HuH-7 (cell line): ENCODE measurements at places on chromosomes 12 and 14.

DNA sequence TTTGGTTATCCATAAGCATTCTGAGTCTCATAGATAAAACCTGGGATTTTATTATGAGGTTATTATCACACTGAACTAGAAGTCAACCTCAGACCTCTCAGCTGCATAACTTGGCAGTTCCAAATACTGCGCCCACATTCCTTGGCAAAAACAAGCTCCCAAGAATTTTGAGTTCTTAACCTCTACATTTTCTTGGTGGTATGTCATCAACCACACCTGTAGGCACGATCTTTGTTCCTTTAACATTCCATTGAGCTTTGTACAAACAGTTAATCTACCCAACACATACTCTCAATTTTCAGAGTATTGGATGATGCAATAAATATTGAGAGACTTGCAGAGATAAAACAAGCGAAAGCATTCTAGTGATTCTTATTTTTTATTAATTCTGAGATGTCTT is 371.8 kb upstream of the PRICKLE1 start:
- no peak for DNase-seq

- peak; percentile 38 for DNase-seq
Observed at GRCh38 chr12:46430340-46430948, 57.9 kb upstream of the SLC38A2 start.

DNA sequence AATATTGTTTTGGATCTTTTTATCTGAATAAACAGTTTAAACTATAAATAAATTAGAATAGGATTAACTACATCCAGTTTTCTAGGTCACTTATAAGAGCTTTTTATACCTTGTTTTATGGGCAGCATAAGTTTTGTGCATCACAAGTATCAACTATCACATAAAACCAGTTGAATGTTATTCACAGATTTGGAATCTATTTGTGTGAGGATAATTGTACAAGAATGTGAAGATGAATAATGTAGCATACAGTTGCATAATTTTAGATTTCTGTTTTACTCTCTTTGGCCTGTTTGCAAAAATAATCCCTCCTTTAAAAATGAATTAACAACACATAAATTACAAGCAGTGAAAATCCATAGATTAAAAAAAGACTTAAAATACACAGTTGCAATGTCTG is 88.8 kb downstream of the SCFD1 start:
- DNase-seq, result no peak

- DNase-seq, result no peak
Observed at GRCh38 chr12:61870658-61871484, 389.3 kb upstream of the USP15 start.

GRCh38 chr12:118512669-118513068 is 136.3 kb downstream of the SUDS3 start:
- no peak for DNase-seq

DNA sequence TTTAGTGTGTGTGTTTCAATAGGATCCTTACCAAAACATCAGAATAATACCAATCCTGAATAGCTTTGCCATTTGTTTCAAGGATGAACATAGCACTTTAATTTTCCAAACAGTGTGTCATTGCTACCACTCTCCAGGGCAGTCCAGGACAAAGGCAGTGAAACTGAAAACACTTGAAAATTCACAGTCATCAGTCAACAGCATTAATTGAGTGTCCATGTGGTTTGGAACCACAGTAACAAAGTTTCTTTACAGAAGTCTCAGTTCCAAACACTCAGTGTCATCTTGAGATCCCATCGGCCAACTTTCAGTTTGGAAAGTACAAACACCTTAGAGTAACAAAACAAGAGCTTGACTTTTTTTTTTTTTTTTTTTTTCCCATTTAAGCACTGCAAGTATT is 228.4 kb upstream of the SOX5 start:
- DNase-seq, result no peak

DNA sequence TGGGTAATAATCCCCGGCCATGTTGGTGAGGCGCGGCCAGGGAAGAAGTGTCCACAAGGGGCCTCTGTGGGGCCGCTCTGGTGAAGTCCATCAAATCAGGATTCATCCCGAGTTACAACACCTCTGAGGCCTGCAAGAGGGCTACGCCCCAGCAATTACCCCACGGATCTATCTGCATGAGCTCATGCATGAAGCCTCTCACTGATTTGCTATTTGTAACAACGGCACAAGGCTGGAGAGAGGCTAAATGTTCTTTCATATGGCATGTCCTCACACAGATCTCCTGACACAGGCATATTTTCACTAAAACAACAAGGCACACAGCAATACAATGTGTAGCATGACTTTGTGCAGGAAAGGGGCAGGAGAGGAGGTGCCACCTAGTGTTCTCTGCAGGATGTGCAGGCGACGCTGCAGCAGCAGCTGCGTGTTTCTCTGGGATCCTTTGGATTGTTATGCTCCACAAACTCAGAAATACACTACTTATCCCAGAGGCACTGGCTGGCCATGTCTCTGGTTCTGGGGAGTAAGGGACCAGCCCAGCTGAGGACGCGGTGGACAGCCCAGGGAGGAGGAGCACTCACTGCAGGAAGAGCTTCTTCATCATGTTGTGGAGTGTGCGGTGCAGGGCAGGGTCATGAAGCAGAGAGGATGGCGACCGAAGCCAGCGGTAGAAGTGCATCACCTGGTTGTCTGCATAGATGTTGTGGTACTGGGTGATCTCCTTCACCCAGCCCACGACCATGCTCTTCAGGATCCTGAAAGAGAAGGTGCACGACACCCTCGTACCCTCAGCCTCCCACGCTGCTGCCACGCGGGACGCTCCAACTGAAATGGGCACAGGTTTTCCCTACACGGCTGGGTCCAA is 20.2 kb downstream of the P2RX2 start:
- DNase-seq, result peak; percentile 84

DNA sequence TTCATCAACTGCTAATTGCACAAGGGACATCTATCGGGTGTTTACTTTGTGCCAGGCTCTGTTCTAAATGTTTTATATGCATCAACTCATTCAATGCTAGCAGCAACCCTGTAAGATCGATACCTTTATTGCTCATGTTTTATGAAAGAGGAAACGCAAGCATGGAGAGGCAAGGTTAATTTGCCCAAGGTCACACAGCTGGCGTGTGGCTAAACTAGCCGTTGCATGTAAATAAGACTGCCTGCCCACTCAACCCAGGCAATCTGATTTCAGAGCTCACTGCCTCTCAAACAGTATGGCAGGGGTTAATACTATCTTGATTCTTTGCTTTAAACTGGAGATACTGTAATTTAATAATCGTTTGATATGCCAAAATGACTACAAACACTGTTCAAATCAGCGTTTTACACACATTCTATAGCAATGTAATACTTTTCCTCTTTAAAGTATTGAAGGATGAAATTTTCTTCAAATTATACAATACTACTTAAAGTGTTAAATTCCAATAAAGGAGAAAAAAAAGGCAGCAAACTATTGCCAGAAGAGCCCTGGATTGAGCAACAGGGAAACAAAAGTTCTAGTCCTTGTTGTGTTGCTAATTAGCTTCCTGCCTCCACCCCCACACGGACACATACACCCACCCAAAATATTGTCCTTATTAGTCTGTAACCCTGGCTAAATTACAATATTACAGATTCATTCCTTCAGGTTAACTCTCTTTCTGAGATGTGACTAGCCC is 39.1 kb upstream of the DHRS7 start:
- DNase-seq, result no peak

DNA sequence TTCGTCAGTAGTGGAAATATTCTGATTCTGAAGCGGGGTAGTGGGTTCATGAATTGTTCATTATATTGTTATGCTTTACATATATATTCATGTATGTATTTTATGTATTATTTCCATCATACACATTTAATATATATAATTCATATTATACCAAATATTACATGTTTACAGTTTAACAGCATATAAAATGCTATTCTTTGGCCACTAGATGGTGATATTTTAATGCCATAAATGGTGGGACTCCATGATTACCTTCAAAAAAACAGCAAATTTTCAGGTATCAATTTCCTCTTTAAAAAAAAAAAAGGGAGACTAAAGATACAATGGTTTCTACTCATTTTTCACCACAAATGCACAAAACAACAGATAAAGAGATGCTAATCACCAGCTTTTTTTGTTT is 41.0 kb downstream of the BDKRB1 start:
- DNase-seq, result no peak
